ENCODE measurements at places on chromosomes 5 and 9.

- no peak for DNase-seq
These were observed 39.3 kb upstream of the RICTOR start for GRCh38 chr5:39113354-39113953.

DNA sequence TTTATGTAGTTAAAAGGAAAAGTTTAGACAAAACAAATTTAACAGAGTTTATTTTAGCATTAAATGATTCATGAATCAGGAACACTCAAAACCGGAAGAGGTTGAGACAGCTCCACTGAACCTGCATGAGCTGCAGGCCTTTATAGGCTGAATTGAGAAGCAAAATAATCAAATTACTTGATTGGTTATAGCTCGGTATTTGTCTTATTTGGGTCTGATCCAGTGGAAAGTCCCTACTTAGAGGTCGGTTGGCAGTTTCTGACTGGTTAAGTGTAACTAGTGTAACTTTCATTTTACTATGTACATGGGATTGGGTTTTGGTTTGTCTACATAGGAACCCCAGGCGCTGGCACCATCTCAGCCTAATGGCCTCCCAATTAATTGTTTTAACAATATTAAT, 74.1 kb upstream of the PIK3R1 start:
- DNase-seq, result no peak

- DNase-seq, result no peak
These were observed at the start of gene FOXE1 for GRCh38 chr9:97853056-97853843. Gene FOXE1 (plus strand): TSS chr9:97853226. CDS start chr9:97853915, 689 bp downstream.

DNA sequence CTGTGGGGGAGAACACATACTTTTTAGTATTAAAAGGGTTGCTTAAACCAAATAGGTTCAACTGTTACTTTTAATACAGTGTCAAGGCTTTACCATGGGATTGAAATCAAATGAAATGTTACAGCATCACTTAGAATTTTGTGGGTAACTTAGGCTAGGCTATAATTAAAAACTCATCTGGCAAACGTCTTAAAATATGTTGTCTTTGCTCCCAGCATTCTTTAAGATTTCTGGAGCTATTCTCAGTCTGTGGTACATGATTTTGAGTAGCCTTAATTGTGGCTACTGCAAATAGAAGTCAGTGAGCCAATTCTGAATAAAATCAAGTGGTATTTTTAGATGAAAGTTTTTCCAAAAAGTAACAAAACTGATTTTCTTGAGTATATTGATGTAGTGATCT, 30.7 kb downstream of the UHRF2 start:
- no peak for DNase-seq

DNA sequence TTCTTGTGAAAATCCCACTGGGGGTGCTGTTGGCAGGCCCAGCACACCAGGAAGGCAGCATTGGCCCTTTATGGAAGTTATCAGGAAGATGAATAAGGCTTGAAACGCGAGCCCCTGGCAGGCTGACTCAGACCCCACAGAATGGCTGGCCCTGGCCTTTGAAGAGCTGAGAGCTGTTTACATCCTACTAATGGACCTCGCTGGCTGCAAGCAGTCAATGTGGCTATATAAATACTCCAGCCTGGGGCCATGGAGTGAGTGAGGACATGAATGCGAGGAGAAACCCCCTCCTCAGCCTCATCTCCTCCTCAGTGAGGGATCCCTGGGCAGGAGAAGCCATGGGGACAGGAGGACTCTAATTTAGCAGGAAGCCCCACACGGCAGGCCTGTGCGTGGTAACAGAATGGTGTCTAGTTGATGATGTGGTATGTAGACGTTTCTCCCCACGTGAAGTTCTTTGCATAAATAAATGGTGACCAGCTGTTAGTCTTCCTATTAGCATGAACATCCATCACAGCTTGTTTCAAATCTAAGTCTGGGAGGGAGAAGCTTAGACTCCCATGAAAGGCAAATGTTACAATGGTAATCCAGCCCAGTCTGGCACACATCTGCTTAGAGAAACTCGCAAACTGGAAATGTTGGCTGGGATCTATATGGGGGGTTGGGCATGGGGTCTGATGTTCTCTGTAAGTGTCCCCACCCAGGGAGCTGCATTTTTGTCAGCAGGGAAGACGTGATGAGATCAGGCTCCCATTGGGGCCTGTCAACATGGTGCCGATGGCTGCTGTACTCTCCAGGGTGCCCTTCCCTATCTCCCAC, 175.1 kb upstream of the PITX1 start:
- DNase-seq, result no peak

DNA sequence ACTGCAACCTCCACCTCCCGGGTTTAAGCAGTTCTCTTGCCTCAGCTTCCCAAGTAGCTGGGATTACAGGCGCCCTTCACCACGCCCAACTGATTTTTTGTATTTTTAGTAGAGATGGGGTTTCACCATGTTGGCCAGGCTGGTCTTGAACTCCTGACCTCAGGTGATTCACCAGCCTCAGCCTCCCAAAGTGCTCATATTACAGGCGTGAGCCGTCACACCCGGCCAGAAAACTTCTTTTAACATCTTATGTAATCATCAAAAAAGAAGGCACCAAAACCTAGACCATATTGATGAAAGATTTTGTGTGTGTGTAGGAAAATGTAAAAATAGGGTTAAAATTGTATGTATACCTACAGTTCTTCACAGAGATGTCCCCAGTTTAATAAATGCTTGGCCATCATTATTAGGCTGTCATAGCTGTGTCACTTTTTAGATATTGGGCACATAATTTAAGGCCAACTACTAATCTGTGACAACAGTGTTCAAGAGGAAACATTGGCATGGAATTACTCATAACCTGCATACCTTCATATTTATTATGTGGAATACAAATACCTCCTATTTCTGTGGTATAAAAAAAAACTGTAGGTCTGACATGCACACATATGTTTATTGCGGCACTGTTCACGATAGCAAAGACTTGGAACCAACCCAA, 44.4 kb downstream of the RAD50 start:
- DNase-seq, result no peak

DNA sequence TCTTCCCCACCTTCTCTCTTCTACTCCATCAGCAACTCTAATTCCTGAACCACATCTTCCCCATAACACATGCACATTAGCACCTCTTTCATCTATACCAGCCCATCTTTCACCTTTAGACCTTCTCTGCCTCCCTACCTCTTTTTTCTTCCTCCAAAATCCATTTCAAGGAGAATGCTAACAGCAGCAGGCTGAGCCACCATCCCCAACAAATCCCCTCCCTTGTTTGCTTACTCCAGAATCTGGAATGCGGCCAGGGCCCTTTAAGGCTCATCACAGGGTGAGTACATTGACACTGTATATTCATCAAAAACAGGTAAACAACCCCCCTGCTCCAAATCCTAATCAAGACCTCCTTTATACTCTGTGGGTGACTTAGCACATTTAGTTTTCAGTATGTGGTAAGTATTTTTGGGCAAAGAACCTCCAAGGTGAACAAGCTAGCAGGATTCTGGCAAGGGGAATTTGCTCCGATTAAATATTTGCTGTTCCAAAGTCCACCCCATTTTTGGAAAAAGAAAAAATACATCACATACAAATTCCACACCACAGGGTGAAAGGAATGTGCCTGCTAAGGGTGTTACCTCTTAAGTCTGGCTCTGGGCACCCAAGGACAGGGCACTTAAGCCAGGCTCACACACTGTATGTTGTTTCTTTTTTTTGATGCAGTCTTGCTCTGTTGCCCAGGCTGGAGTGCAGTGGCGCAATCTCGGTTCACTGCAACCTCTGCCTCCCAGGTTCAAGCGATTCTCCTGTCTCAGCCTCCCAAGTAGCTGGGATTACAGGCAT, 71.4 kb downstream of the SERINC5 start:
- no peak for DNase-seq

- DNase-seq, result no peak
These were observed 69.2 kb downstream of the ANGPTL2 start for GRCh38 chr9:127053057-127053821.

DNA sequence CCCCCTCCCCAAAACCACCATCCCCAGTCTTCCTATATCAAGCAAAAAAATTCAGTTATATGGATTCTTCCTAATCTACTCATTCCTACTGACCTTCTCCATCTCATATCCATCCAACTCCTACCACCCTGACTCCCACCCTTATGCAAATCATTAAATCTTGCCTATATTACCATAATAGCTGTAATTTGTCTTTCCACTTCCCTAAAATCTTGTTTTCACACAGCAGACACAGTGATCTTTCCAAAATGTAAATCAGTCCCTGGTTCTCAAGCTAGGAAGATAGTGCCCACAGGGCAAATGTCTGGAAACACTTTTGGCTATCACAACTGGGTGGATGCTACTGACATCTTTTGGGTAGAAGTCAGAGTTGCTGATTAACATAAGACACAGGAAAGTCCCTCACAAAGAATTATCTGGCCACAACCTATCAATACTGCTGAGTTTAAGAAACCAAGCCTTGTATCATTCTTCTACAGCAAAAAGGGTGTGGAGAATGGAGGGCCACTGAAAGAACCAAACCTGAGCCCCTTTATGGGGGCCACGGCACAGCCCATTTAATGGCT, 1.4 kb downstream of the SRA1 start:
- DNase-seq, result no peak

DNA sequence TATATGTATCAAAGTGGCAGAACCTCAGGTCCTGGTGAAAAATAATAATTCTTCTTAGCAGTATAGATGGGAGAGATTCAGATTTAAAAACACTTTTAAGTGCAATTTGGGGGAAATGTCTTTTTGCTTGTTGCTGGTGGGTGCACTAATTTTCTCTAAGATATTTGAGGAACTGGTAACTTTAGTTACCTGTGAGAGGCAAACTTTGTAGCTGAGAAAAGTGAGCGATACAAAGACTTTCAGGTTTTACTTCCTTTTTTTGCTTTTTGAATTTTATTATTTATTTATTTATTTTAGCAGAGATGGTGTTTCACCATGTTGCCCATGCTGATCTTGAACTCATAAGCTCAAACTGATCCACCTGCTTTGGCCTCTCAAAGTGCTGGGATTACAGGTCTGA, 303.1 kb upstream of the PTGER4 start:
- DNase-seq, result no peak

- no peak for DNase-seq
These were observed 147.5 kb upstream of the CDKN2B start for GRCh38 chr9:22156586-22156985.
